ENCODE measurements at places on chromosomes 4 and X.

DNA sequence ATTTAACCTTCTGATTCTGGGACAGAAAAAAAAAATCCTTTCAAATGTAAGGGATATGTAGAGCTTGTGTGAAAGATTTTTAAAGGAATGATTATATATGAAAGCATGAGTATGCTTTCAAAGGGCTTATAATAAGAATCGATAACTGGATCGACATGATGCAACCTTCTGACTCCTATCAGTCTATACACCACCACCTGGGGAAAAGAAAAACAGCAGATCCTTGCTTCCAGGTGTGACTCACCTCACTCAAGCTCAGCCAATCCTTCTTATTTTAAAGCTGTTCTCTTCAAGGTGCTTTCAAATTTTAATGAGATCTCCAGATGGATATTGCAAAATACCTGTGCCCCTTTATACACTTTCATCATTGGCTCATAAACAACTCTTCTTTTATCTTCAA is 102.1 kb upstream of the EDNRA start:
- DNase-seq: no peak

GRCh38 chr4:833731-834367 is 7.9 kb upstream of the CPLX1 start:
- DNase-seq: no peak

DNA sequence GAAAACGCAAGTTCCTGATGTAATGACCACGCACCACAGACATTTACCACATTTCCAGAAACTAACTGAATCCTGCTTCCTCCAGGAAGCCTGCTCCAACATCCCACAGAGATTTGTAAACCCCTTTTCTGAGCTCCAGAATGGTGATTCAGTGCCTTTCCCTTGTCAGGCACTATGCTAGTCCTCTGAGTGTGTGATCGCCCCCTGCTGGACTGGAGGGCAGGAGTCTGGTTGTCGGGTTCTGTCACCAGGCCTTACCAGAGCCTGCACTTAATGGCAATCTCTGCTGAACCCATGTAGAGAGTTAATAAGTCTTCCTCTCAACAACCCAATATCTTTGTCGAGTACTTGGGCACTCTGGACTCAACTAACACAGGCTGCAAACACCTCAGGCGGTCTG is 14.5 kb upstream of the KDM5C start:
- no peak for DNase-seq

GRCh38 chrX:130770615-130771014 is 132.4 kb downstream of the ENOX2 start:
- no peak for DNase-seq

DNA sequence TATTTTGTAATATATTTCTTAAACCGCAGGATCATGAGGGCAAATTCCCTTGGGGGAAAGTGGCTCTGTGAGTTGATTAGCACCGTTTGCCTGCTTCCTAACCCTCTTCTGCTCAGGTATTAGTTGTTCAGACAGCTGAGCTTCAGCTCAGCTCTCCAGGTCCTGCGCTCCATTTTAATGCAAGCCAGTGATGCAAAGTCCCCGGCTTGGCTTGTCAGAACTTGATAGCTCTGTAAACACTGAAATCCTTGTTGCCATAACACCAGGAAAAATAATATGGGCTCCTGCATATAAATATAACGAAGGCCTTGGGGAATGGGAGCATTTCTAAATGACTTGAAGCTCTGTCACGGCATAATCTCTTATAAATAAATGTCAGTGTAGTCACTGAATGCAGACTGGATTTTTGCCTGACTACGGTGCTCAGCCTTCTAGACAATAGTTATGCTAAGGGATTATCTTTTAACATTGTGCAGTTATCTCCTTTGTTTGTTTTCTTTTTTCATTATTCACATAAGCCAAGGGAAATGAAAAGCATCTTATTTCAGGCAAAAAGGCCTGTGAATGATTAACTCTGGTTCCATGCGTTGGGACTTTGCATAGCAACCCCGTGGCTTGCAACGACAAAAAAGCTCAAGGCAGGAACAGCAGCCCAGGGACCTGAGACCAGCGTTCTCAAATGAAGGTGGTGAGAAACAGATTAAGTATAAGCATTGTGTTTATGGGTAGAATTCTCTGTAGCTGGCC is 253.2 kb downstream of the SPRY1 start:
- DNase-seq: no peak

- no peak for DNase-seq
Observed at GRCh38 chrX:100072336-100072735, 337.7 kb downstream of the PCDH19 start.

- DNase-seq: no peak
Observed at GRCh38 chr4:61129971-61130370, 70.2 kb upstream of the ADGRL3 start.

DNA sequence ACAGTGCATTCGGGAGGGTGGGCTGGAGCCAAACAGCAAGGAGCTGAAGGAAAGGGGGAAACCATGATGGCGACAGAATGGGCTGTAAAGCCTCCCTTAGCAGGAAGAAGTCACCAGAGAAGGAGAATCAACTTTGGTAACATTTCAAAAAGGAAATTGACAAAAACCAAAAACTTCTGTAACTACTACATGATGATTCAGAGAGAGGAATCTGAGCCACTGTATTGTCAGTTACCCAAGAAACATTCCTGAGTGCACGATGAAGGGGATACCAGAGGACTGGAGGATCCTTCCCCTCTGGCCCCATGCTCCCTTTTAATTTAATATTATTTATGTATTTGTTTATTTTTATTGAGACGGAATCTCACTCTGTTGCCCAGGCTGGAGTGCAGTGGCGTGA is 26.3 kb downstream of the PDHA1 start:
- DNase-seq: no peak

DNA sequence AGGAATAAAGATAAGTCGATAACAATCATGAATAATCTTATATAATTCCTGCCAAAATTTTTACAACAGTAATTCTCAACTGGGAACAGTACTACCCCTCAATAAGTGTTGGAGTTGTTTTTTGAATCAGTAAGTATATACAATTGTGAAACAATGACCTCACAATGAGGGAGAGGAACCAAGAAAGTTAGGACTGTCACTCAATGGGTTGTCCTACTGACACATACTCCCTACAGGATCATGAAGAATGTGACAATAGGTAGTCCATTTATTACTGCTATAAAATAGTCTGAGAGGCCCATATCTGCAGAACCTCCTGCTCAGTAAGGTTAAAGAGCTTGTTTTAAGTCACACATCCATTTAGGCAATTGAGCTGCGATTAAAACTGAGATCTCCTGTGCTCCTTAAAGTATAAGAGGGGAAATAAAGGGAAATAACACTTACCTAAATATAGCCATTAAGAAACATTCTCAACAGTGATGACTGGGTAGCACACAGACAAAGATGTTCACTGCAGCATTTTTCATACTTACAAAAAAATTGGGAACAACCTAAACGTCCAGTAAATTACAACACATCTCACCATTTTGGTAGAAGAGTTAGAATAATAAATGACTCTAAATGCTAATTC is 26.2 kb downstream of the FBXW7 start:
- DNase-seq: no peak

GRCh38 chrX:65633826-65634225 is 33.6 kb upstream of the MSN start:
- DNase-seq: no peak

- DNase-seq: no peak
Observed at GRCh38 chr4:518569-519083, 19.6 kb downstream of the PIGG start.

GRCh38 chr4:101992446-101992845 is 201.9 kb downstream of the BANK1 start:
- no peak for DNase-seq

- no peak for DNase-seq
Observed at GRCh38 chrX:134948333-134949241, 42.2 kb upstream of the SMIM10 start.

GRCh38 chr4:7213807-7214206 is 21.5 kb downstream of the SORCS2 start:
- no peak for DNase-seq

GRCh38 chr4:14100349-14100748 is 472.8 kb upstream of the BOD1L1 start:
- no peak for DNase-seq

- DNase-seq: no peak
Observed at GRCh38 chr4:55554453-55555030, 7.8 kb upstream of the CLOCK start.

DNA sequence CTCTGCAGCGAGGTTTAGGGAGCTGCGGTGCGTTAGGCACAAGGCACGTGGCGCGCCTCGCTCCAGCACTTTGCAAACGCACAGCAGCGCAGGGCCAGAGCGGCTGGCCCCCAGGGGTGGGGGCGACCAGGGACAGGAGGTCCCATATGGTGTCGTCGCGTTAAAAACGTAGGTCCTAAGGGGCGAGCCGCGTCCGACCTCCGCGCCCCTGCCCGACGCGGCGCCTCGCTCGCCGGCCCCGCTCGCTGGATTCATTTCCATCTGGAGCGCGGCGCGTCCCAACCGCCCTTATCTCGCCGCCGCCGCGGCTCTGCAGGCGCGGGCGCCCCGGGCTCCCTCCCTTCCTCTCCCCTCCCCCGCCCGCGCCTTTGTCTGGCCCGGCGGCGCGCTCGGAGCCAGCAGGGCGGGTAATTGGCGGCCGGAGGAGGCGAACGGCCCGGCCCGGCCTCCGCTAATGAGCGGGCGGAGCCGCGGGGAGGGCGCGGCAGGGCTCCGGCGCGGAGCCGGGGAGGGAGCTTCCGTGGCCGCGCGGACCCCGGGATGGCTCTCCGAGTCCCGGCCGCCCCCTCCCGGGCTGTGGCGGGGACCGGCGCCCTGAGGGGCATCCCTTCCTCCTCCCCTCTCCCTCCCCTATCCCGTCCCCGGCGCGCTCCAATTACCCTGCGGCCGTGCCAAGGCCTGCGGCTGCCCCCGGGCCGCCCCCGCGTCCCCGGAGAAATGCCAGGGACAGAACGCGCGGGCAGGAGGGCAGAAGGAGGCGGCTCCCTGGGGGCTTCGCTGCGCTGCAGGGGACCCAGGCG is 409.0 kb downstream of the BCOR start:
- DNase-seq: no peak

DNA sequence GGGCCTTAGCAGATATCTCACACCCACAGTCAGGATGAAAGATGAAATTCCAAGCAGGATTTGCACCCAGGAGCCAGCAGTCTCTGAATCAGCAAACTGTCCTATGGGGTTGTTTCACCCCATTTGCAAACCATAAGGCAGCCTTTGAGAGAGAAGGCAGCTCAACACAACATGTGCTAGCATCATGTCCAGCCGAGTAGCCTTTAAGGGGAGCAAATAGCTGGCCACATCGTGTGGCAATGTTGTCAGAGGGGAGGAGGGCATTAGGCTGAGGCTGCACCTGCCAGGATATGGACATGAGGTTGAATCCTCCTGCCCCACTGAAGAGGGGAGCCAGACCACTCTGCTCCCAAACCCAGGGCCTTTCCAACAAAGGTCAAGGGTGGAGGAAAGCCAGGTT is 20.6 kb upstream of the PJA1 start:
- no peak for DNase-seq

DNA sequence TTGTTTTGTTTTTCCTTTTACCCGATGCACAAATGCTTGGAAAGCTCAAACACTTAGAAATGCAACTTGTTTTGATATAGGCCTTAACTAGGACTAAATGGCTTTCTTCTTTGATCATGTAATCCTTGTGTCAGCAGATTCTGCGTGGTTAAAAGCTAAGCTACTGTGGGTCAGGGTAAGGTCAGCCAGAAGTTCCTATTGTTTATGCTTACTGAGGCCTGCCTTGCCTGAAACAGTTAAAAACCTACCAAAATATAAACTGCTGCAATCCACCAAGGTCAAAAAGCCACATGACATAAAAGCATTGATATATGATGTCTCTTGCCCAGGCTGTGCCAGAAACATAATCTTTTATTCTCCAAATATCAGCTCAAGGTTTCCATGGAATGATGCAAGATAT is 223.4 kb downstream of the FAM47B start:
- DNase-seq: no peak

DNA sequence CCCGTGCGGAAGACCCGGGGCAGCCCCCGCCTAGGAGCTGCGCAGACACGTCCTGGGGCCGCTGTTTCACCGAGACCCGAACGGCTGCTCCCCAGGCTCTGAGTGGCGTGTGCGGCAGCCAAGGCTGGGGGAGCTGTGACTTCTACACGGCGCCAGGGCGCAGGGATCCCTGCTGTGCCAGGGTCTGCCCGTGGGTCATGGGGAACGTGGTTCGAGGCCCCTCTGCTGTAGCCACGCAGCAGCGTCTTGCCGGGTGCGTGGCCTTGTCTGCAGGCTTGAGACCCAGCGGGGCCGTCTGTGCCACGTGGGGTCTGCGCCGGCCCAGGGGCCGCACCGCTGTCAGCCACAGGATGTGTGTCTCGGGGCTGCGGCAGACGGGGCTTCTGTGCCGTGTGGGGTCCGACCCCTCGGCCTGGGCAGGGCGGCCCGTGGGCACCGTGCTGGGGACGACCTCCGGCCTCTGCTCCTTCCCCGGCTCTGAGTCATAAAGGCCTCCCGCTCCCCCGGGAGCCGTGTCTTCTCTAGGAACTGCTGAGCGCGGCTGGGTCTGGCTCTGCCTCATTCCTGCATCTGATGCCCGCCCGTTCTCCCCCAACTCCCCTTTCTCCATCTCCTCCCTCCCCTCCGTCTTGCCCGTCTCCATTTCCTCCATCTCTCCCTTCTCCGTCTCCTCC is 12.7 kb upstream of the GTPBP6 start:
- DNase-seq: no peak

- DNase-seq: no peak
Observed at GRCh38 chrX:112967903-112968302, 127.3 kb upstream of the AMOT start.

- no peak for DNase-seq
Observed at GRCh38 chr4:5845035-5845905, 47.6 kb downstream of the CRMP1 start.

- peak; percentile 52 for DNase-seq
Observed at GRCh38 chr4:86972997-86973396, 38.2 kb downstream of the AFF1 start.

GRCh38 chrX:16796298-16796697 is 10.0 kb downstream of the TXLNG start:
- no peak for DNase-seq

GRCh38 chr4:124804041-124804440 is 91.5 kb upstream of the ANKRD50 start:
- DNase-seq: no peak

DNA sequence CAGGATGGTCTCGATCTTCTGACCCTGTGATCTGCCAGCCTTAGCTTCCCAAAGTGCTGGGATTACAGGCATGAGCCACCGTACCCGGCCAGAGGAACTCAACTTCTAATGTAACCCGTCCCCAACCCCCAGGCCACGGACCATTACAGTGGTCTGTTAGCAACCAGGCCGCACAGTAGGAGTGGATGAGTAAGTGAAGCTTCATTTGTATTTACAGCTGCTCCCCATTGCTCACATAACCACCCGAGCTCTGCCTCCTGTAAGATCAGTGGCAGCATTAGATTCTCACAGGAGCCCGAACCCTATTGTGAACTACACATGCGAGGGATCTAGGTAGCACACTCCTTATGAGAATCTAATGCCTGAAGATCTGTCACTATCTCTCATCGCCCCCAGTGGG is 119.6 kb downstream of the SHROOM3 start:
- DNase-seq: no peak

- DNase-seq: no peak
Observed at GRCh38 chr4:175772170-175772705, 39.8 kb downstream of the GPM6A start.
